Naive thymus-derived CD8-positive, alpha-beta T cell (primary cell): ENCODE measurements at places on chromosomes 2 and 18. TPM values are rescaled to one million over a fixed set of nuclear protein-coding genes. Genes with fewer than 3 reads are reported as not detected.

GALNT3 gene
- total RNA-seq = 2.0 TPM

SNED1 gene
- 91.8 TPM for total RNA-seq

TRIM54 gene
- total RNA-seq = not detected

RTP5 gene
- total RNA-seq = not detected

PROC gene
- not detected for total RNA-seq

ESPNL gene
- total RNA-seq = 0.16 TPM

CAMKMT gene
- 20.5 TPM for total RNA-seq

MEP1B gene
- 0.30 TPM for total RNA-seq

RIT2 gene
- not detected for total RNA-seq

OTOS gene
- not detected for total RNA-seq

SLC16A14 gene
- 0.60 TPM for total RNA-seq

CCDC74B gene
- not detected for total RNA-seq

GRHL1 gene
- total RNA-seq = 0.47 TPM

TIMM21 gene
- total RNA-seq = 30.6 TPM
